ENCODE measurements at places on chromosomes 3 and 15.

- DNase-seq: no peak
These were observed 12.2 kb upstream of the RFC4 start for GRCh38 chr3:186818516-186818915.

DNA sequence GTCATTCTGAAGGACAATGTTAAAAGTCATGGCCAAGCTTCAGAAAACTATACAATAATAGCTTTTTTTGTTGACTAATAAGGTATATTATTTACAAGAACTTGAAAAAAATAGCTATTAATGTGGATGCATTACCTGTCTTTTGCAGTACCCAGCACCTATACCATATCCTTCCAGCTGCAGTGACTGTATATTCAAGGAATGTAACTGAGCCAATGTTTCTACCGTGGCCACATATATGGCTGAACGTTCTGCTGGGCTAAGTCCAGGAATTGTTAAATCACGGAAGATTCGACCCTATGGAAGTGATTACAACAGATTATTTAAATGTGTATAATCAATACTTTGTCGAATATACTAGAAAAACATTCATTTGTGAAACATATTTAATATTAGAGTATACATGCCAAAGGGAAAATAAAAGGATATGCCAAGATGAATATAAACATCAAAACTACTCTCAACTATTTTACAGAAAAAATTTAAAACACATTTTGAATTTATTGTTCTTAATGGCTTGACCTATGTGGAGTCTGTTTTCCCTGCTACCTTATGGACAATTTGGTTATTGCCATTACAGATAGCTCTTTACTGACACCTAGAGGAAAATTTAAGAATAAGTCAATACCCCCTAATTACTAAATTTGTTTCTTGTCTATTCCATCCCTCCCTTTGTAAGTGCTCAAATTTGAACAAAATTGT, 17.6 kb downstream of the ACAD11 start:
- DNase-seq: peak; percentile 51

DNA sequence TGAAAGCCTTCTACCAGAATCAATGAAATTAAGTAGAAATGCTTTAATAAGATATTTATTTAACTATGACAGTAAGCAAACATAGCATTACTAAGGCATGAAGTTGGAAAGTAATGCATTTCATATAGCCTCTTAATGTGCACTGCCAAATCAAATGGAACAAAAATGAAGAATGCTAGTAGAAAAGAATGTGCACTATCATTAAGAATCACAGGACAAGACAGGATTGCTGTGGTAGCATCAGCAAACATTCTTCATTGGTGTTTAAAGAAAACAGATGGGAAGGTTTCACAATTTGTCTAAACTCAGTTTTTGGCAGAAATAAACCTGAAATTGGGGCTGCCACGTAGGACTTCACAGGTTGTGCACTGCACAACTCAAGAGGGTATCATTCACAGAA, 168.9 kb downstream of the CNTN3 start:
- DNase-seq: no peak

GRCh38 chr15:51939216-51939615, 32.4 kb downstream of the LEO1 start:
- no peak for DNase-seq

DNA sequence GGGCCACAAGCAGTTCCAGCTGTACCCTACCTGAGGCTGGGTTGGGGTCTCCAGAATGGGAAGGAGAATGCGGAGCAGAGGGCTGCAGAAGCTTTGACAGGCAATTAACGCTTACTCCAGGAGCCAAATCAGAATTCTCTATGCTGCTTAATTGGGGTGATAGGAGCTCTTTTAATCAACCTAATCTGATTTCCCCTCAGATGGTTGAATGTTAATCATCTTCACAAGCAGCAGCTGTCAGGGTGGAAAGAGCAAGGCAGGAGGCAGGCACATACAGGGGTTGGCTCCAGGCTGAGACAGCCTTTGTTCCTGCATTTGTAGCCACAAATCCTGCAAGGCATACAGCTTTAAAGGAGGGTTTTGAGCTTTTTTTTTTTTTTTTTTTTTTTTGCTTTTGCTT, 2.6 kb downstream of the CILP start:
- peak; percentile 75 for DNase-seq

DNA sequence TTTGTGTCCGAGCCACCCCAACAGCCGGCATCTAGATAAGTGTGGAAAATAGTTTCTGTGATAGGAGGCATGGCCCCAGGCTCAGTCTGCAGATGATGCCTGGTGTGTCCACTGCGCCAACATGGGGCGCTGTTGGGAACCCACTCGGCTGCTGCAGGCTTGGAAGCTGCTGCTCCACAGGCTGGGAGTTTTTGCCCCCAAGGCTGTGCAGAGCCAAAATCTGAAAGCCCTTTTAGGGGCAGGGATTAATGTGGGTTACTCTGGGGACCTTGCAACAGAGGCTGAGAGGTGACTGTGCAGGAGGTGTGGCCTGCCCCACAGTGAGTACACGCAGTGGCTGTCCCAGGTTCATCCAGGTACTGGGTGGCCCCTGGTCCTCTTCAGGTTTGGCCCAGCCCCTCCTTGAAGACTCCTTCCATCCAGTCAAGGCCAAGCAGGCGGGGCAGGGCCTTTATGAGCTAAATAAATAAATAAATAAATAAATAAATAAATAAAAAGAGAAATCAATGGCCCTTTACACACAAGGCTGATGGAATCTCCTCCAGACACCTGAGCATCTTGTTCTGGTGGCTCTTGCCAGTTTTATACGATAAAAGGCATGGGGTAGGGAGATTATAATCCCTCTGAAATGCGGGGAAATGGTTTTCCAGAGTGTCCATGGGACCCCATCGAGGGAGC, 73.8 kb downstream of the AAGAB start:
- no peak for DNase-seq

DNA sequence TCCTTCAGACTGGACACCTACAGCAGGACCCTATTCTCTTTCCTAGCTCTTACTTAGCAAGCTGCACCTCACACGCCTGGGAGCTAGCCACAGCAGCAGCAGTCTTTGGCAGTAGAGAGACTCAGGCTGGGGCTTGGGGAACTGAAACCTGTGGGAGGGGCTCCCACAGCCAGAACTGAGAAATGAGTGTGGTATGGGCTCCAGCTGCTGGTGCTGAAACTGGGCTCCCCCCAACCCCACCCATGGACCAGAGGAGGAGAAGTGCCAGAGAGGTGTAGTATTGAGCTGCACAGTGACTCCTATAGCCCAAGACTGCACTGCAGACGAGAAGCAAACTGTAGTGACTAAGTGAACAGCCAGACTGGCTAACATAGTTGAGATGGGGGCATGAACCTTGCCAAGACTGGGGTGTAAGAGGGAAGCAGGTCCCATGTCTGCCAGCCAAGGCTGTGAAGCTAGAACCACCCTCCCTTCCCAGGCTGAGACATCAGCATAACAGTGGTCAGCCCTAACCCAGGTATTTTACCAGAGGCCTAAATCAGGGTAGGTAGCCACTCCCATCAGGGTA, 62.5 kb downstream of the MYO5A start:
- peak; percentile 18 for DNase-seq

DNA sequence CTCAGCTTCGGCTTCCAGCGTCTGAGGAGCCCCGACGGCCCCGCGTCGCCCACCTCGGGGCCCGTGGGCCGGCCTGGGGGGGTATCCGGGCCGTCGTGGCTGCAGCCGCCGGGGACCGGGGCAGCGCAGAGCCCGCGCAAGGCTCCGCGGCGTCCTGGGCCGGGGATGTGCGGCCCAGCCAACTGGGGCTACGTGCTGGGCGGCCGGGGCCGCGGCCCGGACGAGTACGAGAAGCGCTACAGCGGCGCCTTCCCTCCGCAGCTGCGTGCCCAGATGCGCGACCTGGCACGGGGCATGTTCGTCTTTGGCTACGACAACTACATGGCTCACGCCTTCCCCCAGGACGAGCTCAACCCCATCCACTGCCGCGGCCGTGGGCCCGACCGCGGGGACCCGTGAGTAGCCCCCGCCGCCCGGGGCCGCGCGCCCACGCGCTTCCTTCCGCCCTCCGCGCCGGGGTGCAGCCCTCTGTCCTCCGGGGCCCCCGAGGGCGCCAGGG, 462 bp downstream of the EDEM1 start:
- DNase-seq: peak; percentile 65

DNA sequence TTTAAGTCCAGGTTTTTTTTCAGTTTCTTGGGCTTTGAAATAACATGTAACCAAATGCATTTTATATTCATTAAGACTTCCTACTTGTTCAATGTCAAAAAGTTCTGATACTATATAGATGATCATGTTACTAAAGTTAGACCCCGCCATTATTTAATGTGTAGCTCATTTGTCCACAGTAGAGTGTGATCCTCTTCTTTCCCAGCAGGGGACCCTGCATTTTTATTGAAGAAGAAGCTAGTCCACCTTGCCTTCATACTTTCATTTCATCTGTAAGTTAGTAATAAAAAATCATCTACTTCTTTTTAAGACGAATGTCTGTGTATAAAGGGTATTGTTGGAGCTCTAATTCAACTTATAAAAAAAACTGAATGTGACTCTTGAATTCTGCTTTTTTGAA, 404.6 kb downstream of the SI start:
- peak; percentile 4 for DNase-seq

GRCh38 chr3:86175051-86175536, 815.9 kb downstream of the VGLL3 start:
- DNase-seq: peak; percentile 35

- DNase-seq: no peak
These were observed 158.8 kb downstream of the CLSTN2 start for GRCh38 chr3:140093742-140094141.

DNA sequence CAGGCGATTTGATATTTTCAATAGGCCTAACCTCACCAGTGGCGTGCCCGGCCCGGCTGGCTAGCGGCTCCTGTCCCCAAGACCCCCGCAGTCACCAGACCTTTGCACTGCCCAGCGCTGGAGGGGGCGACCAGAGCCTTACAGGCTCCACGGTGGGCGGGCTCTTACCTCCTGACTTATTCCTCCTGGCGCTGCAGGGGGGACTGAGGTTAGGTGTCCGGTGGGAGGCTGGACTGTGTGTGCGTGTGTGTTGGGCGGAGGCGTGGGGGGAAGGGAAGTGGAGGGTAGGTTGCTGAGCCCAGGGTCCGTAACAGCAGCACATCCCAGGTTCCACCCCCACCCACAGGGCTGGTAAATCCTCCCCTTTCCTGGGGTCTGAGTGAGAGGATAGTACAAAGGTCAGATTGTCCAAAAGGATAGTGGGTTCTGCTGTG, 27.5 kb upstream of the THRB start:
- peak; percentile 25 for DNase-seq

- no peak for DNase-seq
These were observed 167.0 kb downstream of the ATP10A start for GRCh38 chr15:25695875-25696760.

DNA sequence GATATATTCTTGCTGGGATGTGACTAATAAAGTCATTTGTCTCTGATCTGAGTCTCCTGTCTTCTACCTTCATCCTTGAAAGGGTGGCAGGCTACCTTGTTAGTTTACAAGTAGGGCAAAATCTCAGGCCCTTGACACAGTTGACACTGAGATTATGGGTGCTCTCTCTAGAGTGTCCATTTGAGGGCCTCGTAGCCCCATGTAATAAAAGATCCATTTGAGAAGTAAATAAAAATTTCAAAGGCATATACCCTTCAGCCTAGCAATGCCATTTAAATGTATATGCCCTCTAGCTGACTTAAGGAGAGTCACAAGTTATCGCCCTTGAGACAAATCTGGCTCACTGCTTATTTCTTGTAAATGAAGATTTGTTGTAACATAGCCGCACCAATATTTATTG, 98.6 kb downstream of the TCF12 start:
- DNase-seq: peak; percentile 42

- no peak for DNase-seq
These were observed 14.9 kb upstream of the STX19 start for GRCh38 chr3:94043285-94043684.

DNA sequence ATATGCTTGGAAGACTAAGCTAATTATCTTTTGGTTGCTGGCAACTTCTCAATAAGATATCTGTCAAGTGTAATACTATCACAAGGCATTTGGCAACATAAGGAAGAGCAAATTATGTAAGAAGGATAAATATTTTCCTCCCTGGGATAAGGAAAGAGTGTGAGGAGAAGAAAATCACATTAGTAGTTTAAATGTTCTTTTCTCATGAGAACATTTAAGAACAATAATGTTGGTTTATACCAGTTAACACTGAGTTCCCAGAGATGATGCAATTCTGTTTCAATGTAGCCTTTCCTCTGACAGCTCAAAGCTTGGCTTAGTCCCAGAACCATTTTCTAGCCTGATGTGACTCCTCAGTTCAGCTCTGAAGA, 66.1 kb upstream of the NPHP3 start:
- no peak for DNase-seq

GRCh38 chr3:184807549-184807948, 4.4 kb upstream of the VPS8 start:
- no peak for DNase-seq

GRCh38 chr15:69958496-69959084, 139.1 kb downstream of the TLE3 start:
- peak; percentile 78 for DNase-seq

DNA sequence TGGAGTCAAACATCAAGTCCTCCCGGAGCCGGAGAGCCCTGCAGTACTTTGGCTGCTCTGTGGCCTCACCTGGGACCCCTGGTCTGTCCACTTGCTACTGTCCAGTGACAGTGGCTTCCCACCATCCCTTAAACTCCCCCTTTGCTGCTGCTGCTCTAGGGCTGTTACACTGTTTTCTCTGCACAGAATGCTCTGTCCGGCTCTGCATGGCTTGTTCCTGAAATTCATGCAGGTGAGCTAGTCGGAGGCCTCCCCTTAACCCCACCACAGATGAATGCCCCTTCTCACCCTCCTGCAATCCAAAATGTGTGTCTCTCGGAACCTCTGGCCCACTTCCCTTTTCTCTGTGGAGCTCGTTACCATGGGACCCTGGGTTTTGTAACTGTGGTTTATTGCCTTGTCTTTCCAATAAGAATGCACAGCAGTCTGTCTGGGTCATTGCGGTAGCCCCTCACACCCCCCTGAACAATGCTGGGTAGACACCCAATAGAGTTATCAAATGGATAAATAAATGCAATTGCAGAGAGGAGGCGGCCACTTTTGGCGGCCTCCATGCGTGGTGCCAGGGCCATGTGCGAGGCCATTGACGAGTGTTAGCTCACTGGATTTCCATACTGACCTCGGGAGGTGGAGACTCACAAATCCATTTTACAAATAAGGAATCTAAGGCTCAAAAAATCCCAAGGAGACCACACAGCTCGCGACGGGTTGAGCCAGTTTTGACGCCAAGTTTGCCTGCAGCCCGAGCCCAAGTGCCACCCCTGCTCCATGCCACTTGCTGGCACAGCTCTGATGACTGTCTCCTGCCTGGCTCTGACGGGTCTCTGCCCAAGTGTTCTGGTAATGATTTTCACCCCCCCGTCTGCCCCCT, 48.5 kb downstream of the RGMA start:
- DNase-seq: no peak

DNA sequence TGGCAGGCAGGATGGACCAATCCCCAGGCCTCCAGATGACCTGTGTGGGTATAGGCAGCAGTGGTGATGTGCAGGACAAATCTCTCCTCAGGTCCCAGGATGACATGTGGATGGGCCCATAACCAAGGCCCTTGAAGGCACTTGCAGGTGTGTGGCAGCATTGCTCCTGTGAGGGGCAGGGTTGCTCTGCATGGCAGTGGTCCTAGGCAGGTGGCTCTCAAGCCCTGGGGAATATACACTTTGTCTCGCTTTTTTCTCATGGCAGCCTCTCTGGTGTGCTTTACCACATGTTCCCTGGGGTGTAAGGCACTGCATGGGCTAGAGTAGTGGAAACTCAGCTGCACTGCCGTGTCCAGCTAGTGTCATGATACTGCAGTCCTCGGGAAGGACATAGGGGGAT, 503.6 kb downstream of the UNC13C start:
- DNase-seq: peak; percentile 3

- no peak for DNase-seq
These were observed 505.2 kb downstream of the SHQ1 start for GRCh38 chr3:72343078-72343477.
